Upper lobe of right lung (tissue), 1 donor: ENCODE measurements at places on chromosomes 1 and 21. TPM values are rescaled to one million over a fixed set of nuclear protein-coding genes. Genes with fewer than 3 reads are reported as not detected.

- peaks cover 10% of the 10 kb centered on the region for H3K36me3 ChIP-seq
- H3K4me3 ChIP-seq = no peak overlapping the region
- DNase-seq = no peak
- no peaks in the 10 kb centered on the region for H3K27me3 ChIP-seq
Measured at GRCh38 chr1:235317168-235317567, 10.8 kb downstream of the ARID4B start.

- no peak overlapping the region for H3K4me3 ChIP-seq
- no peak overlapping the region for H3K27ac ChIP-seq
- no peak for DNase-seq
- H3K4me1 ChIP-seq = no peaks in the 10 kb centered on the region
Measured at GRCh38 chr1:63713041-63713440, 60.8 kb upstream of the ROR1 start.

Gene SLC44A5
- total RNA-seq = 0.55 TPM

Gene SPRR2A
- not detected for total RNA-seq

Gene TDRKH
- 12.8 TPM for total RNA-seq

Gene ZDHHC18
- 26.2 TPM for total RNA-seq

Gene HES3
- total RNA-seq = not detected

DNA sequence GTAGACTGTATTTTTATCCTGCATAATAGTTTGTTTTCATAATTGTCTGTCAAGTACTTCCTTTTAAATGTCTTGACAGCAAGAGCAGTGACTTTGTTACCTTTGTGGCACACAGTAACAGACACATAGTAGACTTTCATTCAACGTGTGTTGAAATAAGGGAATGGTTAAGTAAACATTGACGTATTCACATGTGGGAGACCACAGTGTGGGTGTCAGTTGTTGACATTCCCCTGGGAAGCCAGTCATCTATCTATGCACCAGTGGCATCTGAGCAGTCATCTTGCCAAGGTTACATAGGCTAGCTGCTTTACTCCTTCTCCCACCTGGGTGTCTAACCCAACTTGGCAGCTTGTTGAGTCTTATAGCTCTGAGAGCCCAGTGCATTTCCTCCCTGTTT, 1.4 kb upstream of the NUP133 start:
- peaks cover 7% of the 10 kb centered on the region for H3K36me3 ChIP-seq
- no peak overlapping the region for H3K4me3 ChIP-seq
- H3K27ac ChIP-seq = no peak overlapping the region
